Activated T-helper 2 cell treated with anti-CD3 and anti-CD28 coated beads, Interferon-gamma antibody, Interleukin-2, Interleukin-4, amounts not matched to agents 10 μg/mL and 5 μg/mL and 100 μg/mL, durations not matched to agents 14 hours and 24 hours and 36 hours (primary cell): ENCODE measurements at places on chromosomes 13 and 19. TPM values are rescaled to one million over a fixed set of nuclear protein-coding genes. Genes with fewer than 3 reads are reported as not detected.

- peaks cover 26% of the 10 kb centered on the region for H3K36me3 ChIP-seq
- DNase-seq = no peak
- H3K27ac ChIP-seq = no peak overlapping the region
- H3K4me3 ChIP-seq = no peak overlapping the region
Observed at GRCh38 chr13:60099631-60100420, 63.9 kb downstream of the DIAPH3 start.

DNA sequence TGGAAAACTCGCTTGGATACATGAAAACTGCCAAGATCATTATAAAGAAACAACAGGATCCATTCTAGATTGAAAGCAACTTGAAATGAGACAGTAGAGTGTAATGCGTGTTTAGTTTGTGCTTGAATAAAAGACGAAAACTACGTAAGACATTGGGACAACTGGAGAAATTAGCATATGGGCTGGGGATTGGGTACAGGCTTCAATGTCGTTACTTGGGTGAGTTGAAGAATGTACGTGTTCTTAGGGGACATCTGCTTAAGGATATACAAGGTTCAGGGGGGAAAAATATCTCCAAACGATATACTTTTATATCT is 471 bp upstream of the ERVK3-1 start:
- DNase-seq = no peak
- peaks cover 85% of the 10 kb centered on the region for H3K36me3 ChIP-seq
- no peaks in the 10 kb centered on the region for H3K27me3 ChIP-seq
- peak overlapping the region; percentile 97 for H3K27ac ChIP-seq

- H3K27ac ChIP-seq = no peak overlapping the region
- no peak overlapping the region for H3K4me3 ChIP-seq
- H3K27me3 ChIP-seq = no peaks in the 10 kb centered on the region
- H3K36me3 ChIP-seq = peaks cover 79% of the 10 kb centered on the region
Observed at GRCh38 chr13:99374169-99374991, 67.2 kb upstream of the GPR183 start.

- H3K36me3 ChIP-seq = no peaks in the 10 kb centered on the region
- H3K27me3 ChIP-seq = no peaks in the 10 kb centered on the region
- H3K4me3 ChIP-seq = no peak overlapping the region
- H3K4me1 ChIP-seq = no peaks in the 10 kb centered on the region
Observed at GRCh38 chr13:105184201-105184600, 1351.3 kb downstream of the EFNB2 start.

The RASGRP4 gene
- 17.6 and 20.0 TPM in 2 replicates for total RNA-seq

DNA sequence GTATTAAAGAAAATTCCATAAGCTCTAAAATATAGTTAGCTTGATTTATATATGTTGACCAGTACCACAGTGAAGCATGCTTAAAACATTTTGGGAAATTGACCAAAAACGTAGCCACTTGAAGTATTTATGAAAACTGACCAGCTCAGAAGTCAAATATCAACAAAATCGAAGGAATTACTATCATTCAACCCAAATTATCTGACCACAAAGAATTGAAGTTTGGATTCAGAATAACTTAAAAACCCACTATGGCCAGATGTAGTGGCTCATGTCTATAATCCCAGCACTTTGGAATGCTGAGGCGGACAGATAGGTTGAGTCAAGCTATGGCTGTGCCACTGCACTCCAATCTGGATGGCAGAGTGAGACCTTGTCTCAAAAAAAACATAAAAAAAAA is 31.9 kb downstream of the GPALPP1 start:
- no peak overlapping the region for H3K4me3 ChIP-seq
- H3K36me3 ChIP-seq = peaks cover 28% of the 10 kb centered on the region
- no peak overlapping the region for H3K27ac ChIP-seq
- DNase-seq = no peak
- no peaks in the 10 kb centered on the region for H3K27me3 ChIP-seq
- H3K4me1 ChIP-seq = no peaks in the 10 kb centered on the region

The ONECUT3 gene
- not detected in 2 replicates for total RNA-seq

The IFNL1 gene
- not detected in 2 replicates for total RNA-seq

DNA sequence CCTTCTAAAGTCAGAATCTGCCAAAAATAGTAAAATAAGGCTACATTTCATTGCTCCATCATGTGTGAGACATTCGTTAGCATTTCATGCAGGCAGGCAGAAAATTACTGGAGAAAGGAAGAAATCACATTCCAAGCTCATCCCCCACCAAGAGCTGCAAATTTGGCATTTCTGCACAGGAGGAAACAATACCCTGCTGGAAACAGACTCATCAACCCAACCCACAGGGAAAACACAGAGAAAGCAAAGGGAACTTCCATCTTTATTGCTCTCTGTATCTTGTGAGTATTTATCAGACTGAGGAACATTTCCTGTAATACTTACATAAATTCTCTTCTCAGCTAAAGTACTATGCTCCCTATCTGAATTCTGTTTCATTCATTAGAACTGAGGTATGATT is 95.7 kb downstream of the KCTD12 start:
- H3K27ac ChIP-seq = no peak overlapping the region
- no peaks in the 10 kb centered on the region for H3K36me3 ChIP-seq
- H3K4me1 ChIP-seq = no peaks in the 10 kb centered on the region
- H3K27me3 ChIP-seq = no peaks in the 10 kb centered on the region

- no peak overlapping the region for H3K4me3 ChIP-seq
- H3K27me3 ChIP-seq = no peaks in the 10 kb centered on the region
- no peak for DNase-seq
- no peak overlapping the region for H3K27ac ChIP-seq
- H3K4me1 ChIP-seq = no peaks in the 10 kb centered on the region
Observed at GRCh38 chr13:62433660-62434059, 1018.0 kb upstream of the PCDH20 start.

DNA sequence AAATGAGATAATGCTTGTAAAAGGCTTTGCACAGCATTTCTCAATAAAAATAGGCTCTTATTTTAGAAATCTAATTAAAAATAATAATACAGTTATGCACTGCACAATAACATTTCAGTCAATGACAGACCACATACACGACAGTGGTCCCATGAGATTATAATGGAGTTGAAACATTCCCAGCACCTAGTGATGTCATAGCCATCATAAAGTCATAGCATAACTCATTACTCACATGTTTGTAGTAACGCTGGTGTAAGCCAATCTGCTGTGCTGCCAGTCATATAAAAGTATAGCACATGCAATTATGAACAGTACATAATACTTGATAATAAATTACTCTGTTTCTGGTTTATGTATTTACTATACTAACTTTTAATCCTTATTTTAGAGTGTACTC is 12.7 kb upstream of the SERPINE3 start:
- peaks cover 14% of the 10 kb centered on the region for H3K4me1 ChIP-seq
- no peak overlapping the region for H3K4me3 ChIP-seq
- no peaks in the 10 kb centered on the region for H3K36me3 ChIP-seq
- no peaks in the 10 kb centered on the region for H3K27me3 ChIP-seq
- H3K27ac ChIP-seq = no peak overlapping the region

The SIGLECL1 gene
- not detected in 2 replicates for total RNA-seq
